ENCODE measurements at places on chromosomes 1 and 21. TPM values are rescaled to one million over a fixed set of nuclear protein-coding genes. Genes with fewer than 3 reads are reported as not detected.

DNA sequence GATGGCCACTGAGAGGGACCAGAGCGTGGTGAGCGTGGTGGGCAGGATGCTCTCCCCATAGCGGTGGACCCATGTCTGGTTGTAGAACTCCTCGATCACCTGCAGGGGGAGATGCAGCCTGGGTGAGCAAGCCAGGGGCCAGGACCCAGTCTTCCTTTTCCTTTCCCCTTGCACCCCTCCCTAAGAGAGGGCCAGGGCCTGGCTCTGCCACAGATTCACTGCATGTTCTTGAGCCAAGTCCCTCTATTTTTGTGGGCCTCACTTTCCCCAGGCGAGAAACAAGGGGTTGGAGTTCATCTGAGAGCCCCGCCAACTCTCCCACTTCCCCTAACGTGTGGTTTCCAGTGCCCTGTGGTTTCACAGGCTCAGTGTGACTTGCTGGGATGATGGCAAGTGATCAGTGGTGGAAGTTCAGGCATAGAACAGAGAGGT is 27.5 kb downstream of the SLC2A1 start:
- DNase-seq = peak; percentile 39

- no peak for DNase-seq
Measured at GRCh38 chr1:11142618-11143391, 43.1 kb upstream of the EXOSC10 start.

- no peak for DNase-seq
Measured at GRCh38 chr1:1441002-1441888, 5.8 kb downstream of the VWA1 start.

GRCh38 chr1:115052454-115053083 is 22.9 kb downstream of the TSHB start:
- DNase-seq = peak; percentile 33

The ZBTB8OS gene
- 52.6 TPM for polyA plus RNA-seq

DNA sequence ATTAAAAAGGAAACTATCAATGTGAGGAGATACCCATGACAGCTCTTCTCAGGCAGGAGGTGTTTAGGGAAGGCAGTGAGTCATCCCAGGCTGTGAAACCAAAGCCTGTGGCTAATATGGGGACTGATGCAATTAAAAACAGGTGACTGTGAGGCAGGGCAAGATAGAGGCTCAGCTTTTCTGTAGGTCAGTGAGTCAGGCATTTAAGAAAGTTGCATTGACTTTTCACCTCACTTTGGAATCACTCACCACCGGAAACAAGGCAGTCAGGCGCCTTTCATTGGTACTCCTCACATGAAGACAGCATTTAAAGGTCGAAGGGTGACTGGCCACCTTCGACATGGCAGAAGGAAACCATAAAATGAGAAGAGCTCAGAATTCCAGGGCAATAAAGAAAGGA is 54.5 kb downstream of the PAPPA2 start:
- no peak for DNase-seq

DNA sequence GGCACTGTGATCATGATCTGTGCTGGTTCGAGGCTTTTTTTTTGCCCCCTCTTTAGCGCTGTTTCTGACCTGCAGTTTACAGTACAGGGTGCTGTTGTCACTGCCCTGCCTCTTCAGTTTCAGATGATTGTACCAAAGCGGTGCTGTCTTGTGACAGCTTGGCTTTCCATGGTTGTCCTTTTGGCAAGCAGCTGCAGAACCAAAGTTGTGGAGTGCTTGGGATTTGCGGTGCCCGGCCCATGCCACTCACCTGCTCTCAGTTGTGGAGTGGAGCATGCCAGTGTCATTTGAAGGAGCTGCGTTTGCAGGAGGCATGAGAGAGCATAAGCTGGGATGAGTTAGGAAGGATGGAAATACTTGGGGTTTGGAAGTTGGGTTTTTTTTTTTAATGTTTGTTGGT is 48.4 kb downstream of the DOP1B start:
- no peak for DNase-seq

DNA sequence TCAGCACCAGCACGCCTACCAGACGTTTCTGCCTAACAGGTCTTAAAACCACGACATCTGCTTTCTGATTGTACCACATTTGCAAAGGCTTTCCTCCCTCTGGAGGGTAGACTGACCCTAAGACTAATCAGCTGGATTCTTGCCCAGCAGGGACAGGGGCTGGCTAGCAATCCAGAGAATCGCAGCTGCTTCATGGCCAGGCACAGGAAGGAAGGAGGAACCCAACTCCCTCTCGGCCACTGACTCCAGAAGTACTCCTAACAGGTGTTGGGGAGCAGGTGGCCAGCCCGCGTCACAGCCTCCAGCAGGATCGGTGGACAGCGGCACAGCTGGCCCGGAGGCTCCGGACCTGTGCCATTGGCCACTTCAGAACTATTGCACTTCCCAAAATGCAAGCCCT is 180.8 kb downstream of the NPHP4 start:
- no peak for DNase-seq

The ZNF669 gene
- polyA plus RNA-seq = 3.4 TPM

The HSPG2 gene
- 94.0 TPM for polyA plus RNA-seq

The SAMD11 gene
- 31.9 TPM for polyA plus RNA-seq

- no peak for DNase-seq
Measured at GRCh38 chr1:213425376-213426030, 374.5 kb downstream of the RPS6KC1 start.

The IQGAP3 gene
- 12.5 TPM for polyA plus RNA-seq
